ENCODE measurements at places on chromosomes 4 and X.

DNA sequence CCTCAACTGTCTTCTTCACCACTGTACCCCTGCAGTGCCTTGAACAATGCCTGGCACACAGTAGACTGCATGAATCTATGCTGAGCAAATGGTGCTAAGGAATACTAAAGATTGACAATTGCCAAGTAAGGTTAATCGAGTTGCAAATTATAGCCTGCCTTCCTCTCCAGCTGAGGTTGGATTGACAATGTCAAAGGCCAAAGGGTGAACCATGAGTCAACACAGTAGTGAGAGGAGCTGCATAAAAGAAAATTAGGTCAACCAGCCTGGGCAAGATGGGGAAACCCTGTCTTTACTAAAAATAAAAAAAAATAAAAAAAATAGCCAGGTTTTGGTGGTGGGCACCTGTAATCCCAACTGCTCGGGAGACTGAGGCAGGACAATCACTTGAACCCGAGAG is 97.1 kb upstream of the BMPR1B start:
- no peak for DNase-seq

- no peak for DNase-seq
Observed at GRCh38 chrX:42707742-42708141, 70.2 kb downstream of the PPP1R2C start.

DNA sequence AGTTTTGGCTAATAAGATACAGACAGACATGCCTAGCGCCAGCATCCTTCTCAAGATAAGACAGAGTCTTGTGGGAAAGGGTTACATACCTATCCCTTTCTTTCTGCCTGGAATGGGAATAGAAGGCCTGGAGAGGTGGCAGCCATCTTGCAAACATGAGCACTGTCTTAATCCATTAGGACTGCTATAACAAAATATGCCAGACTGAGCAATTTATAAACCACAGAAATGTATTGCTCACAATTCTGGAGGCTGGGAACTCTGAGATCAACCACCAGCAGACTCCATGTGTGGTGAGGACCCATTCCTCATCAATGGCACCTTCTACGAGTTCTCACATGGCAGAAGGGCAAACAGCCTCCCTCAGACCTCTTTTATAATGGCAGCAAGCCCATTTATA is 26.5 kb upstream of the NEIL3 start:
- DNase-seq = no peak

GRCh38 chr4:80610845-80611677 is 275.5 kb downstream of the CFAP299 start:
- peak; percentile 1 for DNase-seq

DNA sequence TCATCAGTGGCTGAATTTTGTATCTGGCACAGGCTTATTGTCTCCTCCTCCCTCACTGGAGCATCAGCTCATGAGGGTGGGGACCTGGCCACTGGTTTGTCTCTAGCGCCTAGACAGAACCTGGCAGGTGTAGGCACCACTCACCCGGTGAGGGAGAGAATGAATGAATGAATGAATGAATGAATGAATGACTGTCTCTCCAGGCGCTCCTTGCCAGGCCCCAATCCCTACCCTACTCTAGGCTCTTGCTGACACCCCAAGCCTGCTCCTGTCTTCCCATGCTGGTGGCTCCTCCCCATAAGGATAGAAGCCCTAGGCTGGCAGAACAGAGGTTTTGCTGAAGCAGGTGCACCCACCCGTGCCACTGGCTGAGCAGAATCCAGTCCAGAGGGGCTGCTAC is 41.3 kb upstream of the GRPEL1 start:
- DNase-seq = no peak

- no peak for DNase-seq
Observed at GRCh38 chr4:157722146-157722545, 450.7 kb downstream of the GASK1B start.

- peak; percentile 19 for DNase-seq
Observed at GRCh38 chr4:110959041-110959643, 336.3 kb upstream of the PITX2 start.

DNA sequence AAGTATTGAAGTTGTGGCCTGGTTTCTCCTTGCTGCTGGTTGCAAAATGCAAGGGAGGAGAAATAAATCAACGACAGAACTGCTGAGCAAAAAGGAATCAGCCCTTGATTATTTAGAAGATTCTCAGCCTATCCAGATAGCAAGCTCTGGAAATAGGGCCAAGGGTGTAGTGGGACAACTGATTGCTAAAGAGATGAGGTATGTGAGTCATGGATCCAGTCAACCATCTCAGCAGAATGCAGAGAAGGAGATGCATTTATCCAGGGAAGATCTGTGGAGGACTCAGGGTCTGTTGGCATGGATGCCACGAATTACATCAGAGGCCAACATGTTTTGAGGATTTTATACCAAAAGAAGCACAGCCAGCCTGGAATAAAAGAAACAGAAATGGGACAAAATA is 36.7 kb downstream of the FOXR2 start:
- DNase-seq = no peak

DNA sequence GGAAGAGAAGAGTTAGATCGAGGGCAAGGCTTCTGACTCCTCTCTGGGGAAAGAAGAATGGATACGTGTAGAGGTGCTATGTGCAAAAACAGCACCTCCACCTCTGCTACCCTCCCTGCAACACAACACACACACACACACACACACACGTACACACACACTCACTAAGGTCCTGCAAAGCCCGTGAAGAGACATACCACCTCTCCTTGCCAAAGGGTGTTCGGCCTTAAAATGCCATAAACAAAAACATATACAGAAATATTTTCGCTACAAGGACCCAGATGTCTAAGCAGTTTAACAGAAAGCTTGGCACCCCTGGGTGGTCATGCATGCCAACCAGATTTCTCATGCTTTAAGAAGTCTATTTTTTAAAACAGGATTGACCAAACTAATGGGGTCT is 1.5 kb downstream of the TIFA start:
- no peak for DNase-seq

- no peak for DNase-seq
Observed at GRCh38 chrX:123871309-123871708, 11.5 kb downstream of the XIAP start.

GRCh38 chr4:188550296-188550695 is 411.1 kb downstream of the TRIML1 start:
- no peak for DNase-seq

- DNase-seq = no peak
Observed at GRCh38 chr4:176979416-176979815, 186.7 kb upstream of the VEGFC start.

GRCh38 chr4:163806653-163807052 is 312.2 kb downstream of the TMA16 start:
- DNase-seq = no peak

DNA sequence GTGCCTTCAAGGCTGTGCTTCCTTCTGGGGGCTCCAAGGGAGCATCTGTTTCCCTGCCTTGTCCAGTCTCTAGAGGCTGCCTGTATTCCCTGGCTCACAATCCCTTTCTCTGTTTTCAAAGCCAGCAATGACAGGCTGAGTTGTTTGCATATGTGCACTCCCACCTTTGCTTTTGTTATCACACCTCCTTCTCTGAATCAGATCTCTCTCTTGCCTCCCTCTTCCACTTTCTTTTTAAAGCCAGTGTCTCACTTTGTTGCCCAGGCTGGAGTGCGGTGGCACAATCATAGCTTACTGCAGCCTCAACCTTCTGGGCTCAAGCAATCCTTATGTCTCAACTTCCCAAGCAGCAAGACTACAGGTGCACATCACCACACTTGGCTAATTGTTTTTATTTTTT is 37.1 kb upstream of the LEF1 start:
- DNase-seq = no peak

GRCh38 chr4:139651282-139652194 is 14.1 kb upstream of the MGST2 start:
- peak; percentile 90 for DNase-seq

GRCh38 chrX:38110231-38110630 is 103.9 kb downstream of the SYTL5 start:
- no peak for DNase-seq

- DNase-seq = no peak
Observed at GRCh38 chrX:7159149-7159861, 11.4 kb upstream of the PUDP start.

GRCh38 chr4:112002248-112002661 is 143.0 kb upstream of the FAM241A start:
- no peak for DNase-seq

GRCh38 chr4:149552601-149553000 is 263.0 kb downstream of the IQCM start:
- DNase-seq = no peak

DNA sequence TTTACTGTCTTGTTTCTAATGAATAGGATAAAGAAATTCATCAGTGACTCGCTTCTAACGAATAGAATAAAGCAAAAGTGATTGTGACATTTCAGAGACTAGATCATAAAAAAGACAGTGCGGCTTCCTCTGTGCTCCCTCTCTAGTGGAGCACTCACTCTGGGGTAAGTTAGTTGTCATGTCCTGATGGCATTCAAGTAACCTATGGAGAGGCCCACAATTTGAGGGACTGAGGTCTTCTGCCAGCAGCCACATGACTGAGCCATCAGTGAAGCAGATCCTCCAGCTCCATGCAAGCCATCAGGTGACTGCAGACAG is 72.4 kb downstream of the YIPF6 start:
- DNase-seq = no peak

DNA sequence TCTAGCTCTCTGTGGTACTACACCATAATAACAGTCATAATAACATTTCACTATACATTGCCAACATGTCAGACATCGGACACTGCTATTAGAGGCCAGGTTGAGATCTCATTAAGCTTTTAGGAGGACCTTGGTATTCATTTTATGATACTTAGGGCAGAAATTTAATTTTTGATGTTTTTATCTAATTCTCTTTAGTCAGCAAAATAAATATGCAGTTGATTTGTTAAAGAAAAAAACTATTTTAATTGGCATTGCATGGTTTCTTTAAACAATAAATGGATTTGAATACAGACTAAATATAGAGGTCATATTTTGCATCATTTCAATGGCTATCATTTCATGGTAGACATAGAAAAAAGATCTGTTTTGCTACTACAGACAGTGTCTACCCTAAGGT is 308.7 kb downstream of the PRDM5 start:
- DNase-seq = no peak

DNA sequence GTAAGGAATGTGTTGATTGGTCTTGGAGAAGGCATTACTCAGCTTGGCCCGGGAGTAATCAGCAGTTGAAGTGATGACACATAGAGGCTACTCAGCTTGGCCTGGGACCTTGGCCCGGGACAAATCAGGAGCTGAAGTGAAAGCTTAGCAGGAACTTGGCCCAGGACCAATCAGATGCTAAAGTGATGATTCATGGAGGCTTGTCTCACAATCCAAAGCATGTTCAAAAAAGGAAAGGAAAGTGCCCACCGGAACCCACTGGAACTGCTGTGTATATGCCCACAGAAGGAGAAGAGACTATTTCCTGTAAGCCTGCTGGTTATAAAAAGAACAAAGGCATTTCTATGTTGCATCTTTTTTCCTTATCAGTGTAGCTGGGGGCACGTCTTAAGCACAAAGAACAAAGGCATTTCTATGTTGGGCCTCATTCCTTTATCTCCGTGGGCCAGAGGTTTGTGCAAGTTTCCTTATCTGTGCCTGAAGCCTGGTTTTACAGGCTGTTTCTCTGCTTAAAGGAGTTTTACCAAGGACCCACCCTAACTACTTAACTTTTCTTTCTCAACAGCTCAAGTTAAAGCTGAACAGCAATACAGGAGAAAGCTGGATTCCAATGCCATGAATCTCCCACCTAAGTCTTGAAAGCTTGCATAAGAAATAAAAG is 1176.7 kb downstream of the NLGN4X start:
- peak; percentile 94 for DNase-seq

DNA sequence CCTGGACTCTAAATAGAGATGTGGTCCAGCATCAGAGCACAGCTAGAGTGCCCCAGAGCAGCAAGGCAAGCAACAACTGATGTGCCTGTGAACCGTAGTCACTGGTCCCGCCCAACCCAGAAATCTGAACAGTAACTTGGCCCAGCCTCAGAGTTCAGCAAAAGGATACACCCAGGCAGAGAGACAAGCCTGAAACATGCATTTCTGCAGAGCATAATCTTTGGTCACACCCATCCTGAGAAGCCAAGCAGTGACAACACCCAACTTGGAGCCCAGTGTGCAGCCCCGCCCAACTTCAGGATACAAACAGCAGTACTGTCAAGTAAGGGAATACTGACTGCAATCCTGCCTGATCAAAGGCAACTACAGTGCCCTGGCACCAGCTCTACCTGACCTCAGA is 78.9 kb downstream of the CCDC160 start:
- peak; percentile 68 for DNase-seq

DNA sequence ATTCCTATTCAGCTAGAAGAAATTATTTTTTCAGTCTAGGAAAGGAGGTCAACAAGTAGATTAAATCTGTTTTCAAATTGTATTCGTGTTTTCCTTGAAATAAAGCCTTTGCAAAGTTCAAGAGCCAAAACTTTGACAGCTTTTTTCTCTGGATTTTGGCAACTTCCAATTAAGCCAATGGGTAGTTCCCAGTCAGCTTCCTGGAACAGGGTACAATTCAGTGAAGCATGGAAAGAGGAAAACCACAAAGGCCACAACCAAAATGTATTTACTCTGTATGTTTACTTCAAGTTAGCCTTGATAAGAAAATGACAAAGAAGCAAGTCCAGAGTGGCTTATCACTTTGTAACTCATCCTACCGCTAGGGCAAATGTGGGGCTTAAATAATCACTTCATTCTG is 188.6 kb downstream of the COMMD8 start:
- peak; percentile 3 for DNase-seq

- DNase-seq = no peak
Observed at GRCh38 chr4:172055046-172055445, 241.8 kb downstream of the GALNTL6 start.

- DNase-seq = no peak
Observed at GRCh38 chrX:104307341-104307740, 52.6 kb upstream of the ESX1 start.

DNA sequence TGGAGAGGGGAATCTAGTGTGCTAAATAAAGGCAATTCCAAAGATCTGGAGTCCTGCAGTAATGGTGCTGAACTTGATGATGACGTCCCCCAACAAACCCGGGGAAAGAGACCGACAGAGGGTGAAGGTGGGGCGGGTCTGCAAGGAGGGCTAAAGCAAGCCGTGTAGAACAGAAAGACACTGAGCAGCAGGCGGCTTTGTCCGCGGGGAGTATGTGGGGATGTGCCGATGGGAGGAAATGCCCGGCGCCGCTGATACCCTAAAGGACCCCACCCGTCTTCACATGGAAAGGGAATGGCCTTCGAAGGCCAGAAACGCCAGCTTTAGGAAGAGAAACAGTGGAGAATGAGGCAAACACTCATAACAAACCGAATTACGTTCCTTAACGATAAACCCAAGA is 528.9 kb downstream of the ZNF674 start:
- no peak for DNase-seq

DNA sequence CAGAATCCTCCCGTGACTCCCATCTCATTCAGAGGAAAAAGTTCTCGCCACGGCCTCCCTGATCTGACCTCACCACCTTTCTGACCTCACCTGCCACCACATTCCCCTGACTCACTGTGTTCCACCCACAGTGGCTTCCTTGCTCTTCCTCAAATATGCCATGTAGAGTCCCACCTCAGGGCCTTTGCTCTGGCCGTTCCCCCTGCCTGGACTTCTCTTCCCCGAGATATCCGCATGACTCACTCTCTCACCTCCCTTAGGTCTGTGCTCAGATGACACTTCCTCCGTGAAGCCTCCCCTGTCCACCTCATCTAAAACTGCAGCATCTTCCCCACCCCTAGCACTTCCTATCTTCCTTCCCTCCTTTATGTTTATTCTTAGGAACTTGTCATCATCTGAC is 7.2 kb upstream of the TSPYL2 start:
- DNase-seq = no peak

GRCh38 chr4:125311503-125311902 is 3.3 kb upstream of the FAT4 start:
- DNase-seq = no peak

GRCh38 chrX:116961872-116962582 is 499.3 kb upstream of the CT83 start:
- DNase-seq = peak; percentile 0

- DNase-seq = no peak
Observed at GRCh38 chr4:127240764-127241105, 392.0 kb upstream of the INTU start.

Data from hematopoietic multipotent progenitor cell treated with erythropoietin and hydrocortisone succinate and interleukin-3 and kit ligand, for 4 days (in vitro differentiated cells).